ENCODE measurements at places on chromosomes 7 and 10.
A peak's percentile ranks its signal among the peaks of the same experiment; 100 is the strongest.

DNA sequence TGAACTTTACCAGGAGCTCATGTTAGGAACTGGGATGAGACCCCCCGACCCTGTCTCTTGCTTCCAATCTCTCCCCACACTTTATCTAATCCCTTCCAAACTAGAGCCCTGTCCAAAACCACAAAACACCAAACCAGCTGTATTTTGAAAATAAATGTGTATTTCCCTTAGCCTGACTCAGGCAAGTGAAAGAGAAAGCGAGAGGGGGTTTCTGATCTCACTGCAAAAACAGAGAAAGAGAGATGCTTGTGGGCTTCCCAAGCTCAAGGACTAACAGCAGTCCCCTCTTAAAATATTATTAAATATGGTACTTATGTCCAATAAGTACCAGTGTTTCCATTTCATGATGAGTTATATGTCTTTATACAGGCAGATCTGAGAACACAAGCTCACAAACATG lies 122.0 kb downstream of the AGMO start:
- DNase-seq = no peak

GRCh38 chr7:158445421-158446175 lies 142.0 kb downstream of the PTPRN2 start:
- no peak for DNase-seq

DNA sequence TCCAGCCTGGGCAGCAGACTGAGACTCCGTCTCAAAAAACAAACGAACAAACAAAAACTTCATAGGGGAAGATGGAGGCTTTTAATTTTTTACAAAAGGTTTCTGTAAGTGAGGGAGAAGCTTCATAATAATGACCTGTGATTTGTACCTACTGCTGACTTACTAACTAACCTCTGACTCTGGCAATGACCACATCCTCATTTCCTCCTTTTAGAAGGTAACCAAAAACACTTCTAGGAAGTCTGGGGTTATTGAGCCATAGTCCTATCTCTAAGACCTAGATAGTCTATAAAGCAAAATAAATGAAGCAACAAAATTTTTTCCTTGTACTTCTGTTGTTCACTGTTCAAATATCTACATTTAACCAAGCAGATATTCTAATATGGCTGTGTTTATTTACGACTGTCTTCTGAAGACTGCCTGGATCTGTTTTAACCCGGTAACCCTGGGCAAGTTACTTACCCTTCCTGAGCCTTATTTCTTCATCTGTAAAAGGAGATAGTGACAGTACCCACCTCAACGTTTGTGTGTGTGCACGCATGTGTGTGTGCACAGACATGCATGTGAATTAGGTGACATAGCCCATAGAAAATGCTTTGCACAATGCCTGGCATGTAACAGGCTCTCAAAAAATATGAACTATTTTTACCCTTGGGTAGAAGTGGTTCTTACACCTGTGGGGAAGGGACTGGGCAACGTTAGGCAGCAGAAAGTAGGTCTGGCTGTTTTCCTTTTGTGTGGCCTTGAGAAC lies 30.8 kb upstream of the SMNDC1 start:
- DNase-seq = no peak

- no peak for DNase-seq
Observed at GRCh38 chr10:133458710-133459453, 5.1 kb downstream of the SCART1 start.

DNA sequence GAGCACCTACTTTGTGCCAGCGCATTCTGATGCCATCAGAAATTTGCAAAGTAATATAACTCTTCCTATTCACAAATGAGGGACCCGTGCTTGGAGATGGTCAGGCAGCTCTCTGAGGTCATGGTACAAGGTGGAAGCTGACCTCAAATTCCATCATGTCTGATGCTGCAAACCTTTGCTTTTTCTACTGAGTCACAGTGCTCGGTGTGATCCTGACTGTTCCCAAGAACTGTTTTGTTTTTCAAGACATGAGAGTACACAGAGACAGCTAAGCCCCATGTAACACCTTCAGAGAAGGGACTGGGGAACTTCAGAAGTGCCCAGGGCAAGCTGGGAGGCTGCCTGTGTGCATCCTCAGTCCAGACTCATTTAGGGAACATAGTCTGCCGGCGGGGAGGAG lies 111.3 kb downstream of the FRMD4A start:
- DNase-seq = peak; percentile 81

DNA sequence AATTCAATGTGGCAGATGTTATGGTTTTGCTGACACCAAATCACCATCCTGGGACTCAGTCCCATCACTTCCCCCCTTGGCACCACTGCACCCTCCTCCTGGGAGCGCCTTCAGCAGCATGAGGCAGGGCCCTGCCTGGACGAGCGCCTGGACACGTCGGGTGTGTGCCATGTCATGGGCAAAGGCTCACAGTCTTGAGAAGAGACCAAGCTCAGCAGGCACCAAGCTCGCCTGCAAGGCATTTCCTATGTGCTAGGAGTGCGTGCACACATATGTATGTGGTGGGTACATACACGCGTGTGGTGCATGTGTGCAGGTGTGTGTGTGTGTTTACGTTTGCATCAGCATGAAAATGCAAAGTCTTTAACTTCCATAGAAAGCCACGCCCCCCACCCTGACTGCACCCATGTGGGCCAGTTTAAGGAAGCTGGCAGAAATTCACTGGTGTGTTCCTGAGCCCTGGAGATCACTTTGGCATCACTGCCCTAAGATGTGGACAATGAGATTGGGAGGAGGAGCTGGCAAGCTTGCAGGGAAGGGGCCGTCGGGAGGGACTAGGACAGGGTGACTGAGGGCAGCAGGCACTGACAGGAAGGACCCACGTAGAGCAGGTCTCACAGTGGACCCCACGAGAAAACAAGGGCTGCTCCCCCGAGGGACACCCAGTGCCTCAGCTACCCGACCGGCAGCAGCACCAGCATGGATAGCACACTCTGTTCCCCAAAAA lies 169.9 kb upstream of the PPP2R2D start:
- DNase-seq = no peak

GRCh38 chr10:110717781-110718589 lies 73.8 kb downstream of the RBM20 start:
- DNase-seq = no peak
